ENCODE measurements at places on chromosomes 3 and 15.

GRCh38 chr15:39582977-39583595, 2.2 kb downstream of the THBS1 start:
- no peak for DNase-seq

DNA sequence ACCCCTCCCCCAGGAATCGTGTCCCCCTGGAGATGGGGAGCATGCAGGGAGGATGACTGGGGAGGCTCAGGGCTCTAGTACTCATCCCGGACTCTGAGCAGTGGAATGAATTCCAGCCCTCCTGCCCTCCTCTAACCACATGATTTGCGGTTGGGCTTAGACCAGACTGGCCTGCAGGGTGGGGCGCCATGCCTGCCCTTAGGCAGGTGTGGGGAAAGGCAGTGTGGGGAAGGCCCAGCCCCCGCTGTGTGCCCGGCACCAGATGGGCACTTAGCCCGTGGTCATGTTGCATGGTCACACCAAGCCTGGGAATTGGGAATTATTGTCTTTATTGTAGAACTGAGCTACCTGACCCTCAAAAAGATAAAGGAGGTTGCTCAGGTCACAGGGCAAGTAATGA, 283.8 kb downstream of the TLE3 start:
- DNase-seq: no peak

GRCh38 chr3:186258968-186259367, 103.1 kb downstream of the DGKG start:
- DNase-seq: no peak

DNA sequence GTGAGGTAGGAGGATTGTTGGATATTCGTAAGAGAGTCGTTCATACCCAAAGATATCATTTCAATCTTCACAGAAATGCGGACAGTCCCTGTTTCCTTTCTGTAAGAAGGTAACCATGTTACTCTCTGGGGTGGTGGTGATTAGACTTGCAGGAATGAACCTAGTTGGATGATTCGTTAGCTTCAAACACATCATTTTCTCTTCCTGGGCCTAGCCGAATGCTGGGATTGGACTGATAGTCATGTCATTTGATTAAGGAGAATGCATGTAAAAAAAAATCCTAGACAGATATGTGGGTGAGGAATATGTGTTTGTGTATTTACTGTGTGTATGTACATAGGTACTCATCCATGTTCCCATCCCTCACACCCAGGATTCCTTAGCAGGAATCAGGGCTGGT, 12.4 kb downstream of the SLCO3A1 start:
- no peak for DNase-seq

DNA sequence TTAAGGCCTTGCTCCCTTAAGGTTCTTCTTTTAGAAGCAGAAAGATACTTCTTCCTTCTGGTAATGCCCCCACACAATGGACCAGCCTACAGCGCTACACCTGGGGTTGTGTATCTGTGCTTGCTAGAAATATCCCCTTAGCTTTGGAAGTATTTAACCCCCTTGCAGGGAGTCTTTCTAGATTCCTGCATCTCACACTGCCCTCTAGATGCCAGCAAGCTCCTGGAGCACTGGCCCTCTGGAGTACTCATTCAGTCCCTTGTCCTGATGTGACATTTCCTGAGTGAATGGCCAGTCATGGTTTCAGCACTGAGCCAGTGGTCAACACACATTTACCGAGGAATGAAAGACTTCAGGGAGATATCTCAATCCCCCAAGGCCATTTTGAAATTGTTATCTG, 30.4 kb upstream of the RBP2 start:
- DNase-seq: peak; percentile 37

DNA sequence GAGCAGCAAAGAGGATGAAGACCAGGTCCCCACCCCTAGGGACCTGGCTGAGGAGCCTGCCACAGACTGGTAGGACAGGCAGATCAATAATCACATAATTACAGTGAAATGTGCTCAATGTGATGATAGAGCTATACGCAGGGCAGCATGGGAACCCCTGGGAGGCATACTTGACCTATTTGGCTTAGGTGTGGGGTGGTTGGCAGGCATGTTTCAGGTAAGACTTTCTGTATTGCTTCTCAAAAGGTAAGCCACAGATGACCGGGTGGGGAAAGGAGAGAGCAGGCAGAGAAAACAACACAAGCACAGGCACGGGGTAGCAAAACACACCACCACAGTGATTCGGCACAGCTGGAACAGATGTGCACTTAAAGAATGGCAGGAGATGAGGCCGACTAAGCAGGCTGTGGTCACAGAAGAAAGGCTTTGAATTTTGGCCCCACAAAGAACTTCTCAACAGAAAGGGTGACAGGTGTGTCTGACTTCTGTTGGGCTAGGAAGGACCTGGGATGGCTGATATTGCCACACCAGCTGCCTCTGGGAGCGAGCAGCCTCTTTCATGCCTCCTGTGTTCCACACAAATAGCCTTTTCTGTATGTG, 64.1 kb downstream of the ABCC5 start:
- no peak for DNase-seq

- no peak for DNase-seq
Measured at GRCh38 chr3:183038221-183038620, 57.9 kb upstream of the DCUN1D1 start.

DNA sequence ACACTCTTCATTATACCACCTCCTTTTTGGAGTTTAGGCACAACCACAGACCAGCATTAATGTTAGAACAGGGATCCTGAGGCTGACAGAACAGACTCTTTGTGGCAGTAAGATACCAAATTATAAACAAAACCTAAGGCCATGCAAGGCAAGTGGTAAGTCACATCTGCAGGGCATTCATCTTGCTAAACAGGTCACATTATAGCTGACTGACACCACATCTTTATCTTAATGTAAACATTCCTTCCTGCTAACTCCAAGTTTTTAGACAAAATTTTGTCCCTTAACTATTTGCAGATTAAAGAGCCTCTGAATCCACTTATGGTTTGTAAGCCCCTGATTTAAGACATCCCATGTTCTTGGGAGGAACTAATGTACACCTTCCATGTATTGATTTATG, 500.6 kb downstream of the PYDC2 start:
- DNase-seq: no peak

- DNase-seq: no peak
Measured at GRCh38 chr3:194938845-194939531, 253.3 kb downstream of the FAM43A start.

- peak; percentile 90 for DNase-seq
Measured at GRCh38 chr15:74235962-74236361, at the start of gene CCDC33. CCDC33 (plus strand) TSS chr15:74236326; CDS start chr15:74236720, 394 bp downstream.

- DNase-seq: no peak
Measured at GRCh38 chr15:45435124-45435903, 57.0 kb upstream of the GATM start.

DNA sequence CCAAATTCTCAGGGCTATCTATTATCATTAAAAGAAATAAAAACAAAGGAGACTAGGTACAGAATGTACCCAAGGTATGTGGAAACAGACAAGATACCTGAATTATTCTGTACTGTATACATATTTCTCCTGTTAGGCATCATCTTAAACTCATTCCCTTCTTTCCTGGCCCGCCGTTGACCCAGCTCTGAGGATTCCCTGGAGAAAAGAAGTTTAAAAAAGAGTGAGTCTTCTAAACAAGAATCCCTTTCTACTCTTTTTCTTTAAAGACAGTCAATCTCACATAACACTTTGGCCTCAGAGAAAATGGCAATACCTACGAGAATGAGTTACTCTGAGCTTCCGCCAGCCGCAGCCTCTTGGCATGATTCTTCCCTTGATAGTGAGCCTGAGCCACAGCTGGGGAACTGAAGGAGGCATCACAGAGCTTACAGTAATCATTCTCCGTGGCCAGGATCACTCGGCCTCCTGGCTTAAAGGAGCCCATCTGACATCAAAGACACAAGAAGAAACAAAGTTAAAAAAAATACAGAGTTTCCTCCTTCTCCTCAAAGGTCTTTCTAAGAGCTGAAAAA, 44.2 kb downstream of the ZMAT3 start:
- DNase-seq: no peak

DNA sequence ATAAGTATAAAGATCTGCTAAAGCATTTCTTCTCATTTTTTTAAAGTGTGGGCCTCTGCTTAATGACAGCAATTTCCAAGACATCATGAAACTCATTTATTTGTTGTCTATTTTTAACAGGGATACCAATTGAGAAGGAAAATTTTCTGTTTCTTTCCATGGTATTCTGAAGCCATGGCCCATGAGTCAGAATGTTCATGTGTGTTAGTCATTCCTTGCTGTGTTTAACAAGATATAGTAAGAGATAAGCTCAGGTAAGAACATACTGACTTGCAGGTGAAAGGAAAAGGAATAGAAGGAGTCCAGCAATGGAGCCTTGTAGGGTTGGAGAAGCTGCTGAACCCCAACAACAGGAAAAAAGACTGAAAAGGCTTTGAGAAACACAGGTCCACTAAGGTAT, 17.0 kb upstream of the ARID3B start:
- DNase-seq: no peak

- no peak for DNase-seq
Measured at GRCh38 chr3:41018855-41019254, 180.4 kb upstream of the CTNNB1 start.

DNA sequence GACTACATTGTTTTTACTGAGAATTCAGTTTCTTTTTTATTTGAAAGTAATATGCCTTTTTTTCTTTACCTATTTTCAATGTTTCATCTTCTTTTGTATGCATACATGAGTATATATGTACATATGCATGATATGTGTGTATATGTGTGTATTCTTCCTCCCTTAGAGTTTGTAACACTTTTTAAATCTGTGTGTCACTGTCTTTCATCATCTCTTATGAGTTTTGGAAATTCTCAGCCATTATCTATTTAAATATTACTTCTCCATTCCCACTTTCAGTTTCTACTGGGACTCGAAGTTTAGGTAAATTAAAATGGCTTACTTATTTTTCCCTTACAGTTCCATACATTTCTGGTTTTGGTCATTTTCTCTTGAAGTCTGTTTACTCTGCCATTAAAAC, 754.1 kb downstream of the GRM7 start:
- DNase-seq: no peak

DNA sequence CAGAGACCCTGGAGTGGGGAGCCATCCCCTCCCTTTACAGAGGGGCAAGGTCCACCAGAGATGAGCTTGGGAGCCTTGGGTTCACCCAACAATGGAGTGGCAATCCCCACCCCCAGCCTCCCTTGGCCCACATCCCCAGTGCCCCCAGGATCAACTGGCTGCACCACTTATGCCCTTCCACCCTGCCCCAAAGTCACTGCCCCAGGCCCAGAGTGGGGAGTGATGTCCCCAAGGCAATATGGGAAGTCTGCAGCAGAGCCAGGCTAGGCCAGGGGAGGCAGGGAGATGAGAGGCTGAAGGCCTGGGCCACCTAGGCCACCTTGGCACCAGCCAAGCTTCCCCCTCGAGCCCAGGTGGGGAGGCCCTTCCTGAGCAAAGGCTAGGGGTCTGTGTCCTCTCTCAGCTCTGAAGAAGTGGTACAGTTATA, 145.5 kb downstream of the SMAD6 start:
- DNase-seq: no peak

DNA sequence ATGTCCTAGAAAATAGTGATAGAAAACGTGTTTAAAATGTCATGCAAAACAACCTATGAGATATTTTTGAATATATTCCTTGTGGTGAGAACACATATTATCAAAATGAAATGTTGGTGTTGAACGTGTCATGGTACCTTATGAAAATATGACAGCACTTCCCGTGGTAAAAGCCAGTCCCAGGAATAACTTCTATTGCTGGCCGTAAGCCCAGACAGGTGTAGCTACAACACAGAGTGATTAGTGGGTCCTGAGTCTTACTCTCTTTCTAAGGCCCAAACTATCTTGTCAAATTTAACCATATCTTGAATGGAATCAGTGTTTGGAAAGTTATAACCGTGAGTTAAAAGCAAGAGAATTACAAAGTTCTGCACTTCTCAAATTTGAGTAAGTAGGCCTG, 24.1 kb downstream of the RARB start:
- no peak for DNase-seq

GRCh38 chr15:60937278-60937677, 291.8 kb downstream of the RORA start:
- no peak for DNase-seq

DNA sequence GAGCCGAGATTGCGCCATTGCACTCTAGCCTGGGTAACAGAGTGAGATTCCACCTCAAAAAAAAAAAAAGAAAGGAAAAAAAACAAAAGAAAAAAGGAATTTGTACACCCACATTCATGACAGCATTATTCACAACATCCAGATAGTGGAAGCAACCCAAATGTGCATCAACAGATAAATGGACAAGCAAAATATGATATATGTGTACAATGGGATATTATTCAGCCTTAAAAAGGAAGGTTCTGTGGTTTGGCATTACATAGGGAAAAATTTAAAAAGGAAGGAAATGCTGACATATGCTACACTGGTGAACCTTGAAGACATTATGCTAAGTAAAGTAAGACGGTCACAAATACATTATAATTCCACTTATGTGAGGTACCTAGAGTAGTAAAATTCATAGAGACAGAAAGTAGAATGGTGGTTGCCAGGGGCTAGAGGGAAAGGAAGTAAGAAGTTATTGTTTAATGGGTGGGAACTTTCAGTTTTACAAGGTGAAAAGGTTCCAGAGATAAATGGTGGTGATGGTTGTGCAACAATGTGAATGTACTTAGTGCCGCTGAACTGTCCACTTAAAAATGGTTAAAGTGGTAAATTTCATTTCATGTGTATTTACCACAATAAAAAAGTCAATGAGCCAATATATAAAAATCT, 118.5 kb downstream of the MYLK start:
- no peak for DNase-seq

DNA sequence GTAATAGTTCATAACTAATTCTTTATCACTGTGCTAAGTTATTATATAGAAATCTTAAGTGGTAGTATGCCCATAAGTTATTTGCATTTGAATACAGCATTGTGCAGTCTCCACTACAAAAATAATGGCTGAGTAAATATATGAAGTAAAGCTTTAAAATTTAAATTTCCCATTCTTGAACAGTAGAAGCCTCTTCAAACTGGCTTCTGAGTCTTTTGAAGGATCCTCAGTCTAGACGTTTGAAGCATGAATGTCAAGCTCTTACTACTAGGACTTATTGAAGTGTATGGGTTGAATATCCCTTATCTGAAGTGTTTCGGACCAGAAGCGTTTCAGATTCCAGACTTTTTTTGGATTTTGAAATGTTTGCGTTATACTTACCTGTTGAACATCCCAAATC, 16.3 kb downstream of the MORF4L1 start:
- DNase-seq: no peak

DNA sequence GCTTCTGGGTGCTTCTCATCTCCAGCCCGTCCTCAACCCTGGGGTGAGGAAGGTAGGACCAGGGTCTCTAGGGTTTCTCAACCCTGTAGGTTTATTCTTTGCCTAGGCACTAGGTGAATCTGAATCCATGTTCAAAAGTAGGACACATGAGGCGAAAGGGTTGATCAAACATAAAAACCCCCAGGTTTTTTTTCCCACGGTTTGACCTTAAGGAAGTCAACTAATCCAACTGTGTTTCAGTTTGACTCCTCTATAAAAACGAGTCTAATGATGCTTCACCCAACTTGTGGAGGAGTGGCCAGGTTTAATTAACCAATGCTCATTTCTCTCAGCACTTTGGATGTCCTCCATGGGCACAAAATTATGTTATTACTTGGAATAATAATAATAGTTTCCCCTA, 335.9 kb upstream of the ICE2 start:
- DNase-seq: no peak
